ENCODE measurements at places on chromosomes 5 and 9.

DNA sequence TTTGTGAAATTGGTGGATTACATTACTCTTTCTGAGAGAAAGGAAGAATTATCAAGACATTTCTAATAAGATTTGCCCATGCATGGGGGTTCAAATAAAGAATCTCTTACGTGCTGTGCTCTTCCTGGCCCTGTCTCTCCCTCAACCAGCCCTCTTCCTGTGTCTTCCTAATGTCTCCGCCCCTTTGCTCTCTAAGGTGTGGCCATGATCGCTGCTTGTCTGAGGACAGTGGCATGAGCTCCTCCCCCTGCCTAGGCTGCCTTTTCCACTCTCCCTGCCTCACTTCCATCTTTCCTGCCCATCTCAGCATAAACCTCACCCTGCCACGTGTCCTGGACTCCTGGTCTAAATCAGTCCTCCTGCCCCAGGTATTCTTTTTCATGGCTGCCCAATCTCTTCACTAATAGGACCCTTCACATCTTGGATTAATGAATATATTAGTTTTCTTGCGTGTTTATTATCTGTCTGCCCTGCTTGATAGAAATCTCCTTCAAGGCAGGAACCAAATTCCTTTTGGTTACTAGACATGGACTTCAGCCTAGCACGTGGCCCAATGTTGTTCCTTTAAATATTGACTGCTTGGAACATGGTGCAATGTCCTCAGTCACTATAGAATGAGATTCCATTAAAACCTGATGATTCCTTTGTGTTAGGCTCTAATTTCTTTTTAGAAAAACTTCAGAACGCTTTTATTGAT is 122.3 kb downstream of the MTRR start:
- no peak for DNase-seq

GRCh38 chr5:168334695-168335094 is 43.2 kb downstream of the WWC1 start:
- DNase-seq = no peak

DNA sequence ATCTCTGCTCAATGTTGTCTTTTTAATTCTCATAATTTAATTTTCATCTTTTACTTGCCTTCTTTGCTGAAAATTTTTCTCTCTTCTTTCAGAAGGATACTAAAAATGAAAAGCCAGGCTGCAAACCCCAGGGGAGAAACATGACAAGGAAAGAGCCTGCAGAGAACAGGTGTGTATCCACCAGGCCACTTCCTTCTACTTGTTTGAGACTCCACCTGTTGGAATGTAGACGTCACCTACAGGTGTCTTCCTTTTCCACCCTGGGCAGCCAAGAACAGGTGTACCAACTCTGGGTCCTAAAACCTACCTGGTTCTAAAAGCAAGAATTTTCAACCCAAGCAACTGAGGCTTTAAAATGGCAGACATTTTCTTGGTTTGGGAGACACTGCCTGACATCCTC is 166.8 kb downstream of the ATP10B start:
- DNase-seq = no peak

GRCh38 chr9:124079176-124079925 is 67.8 kb downstream of the LHX2 start:
- DNase-seq = no peak

DNA sequence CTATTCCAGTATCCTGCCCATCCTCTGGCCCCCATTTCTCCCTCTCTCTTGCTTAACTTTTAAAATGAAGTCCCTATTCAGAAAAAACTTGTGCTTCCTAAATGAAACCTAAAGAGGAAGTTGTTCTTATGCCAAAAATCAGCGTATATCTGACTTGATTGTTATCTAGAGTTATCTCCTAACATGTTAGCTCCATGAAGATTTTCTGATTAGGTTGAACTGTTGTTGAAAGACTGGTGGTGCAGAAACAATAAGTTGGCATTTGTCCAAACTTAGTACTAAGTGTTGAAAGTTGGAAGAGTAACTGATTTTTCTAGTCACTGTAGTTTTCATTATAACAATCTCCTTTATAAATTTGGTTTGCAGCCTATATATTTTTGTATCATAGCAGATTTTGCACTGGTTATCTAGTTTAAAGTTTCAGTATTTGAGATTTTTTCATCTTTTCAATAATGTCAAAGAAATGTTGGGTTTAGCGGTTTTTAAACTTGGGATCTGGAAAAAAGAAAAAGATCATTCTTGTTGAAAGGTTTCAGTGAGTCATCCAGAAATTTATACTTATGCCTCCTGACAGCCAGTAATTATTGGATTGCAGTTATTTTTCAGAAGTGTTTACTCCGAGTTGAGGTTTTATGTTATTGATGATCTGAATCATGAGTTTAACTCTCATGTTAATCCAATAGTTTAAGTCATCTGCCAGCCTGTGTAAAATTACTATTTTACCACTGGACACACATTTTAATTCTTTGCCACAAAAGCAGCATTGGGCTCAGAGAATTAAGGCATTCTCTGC is 60.6 kb downstream of the PAM start:
- no peak for DNase-seq
